Foreskin keratinocyte (primary cell): ENCODE measurements at places on chromosomes 16 and 17.

- no peak for DNase-seq
Observed at GRCh38 chr17:5115673-5116651, at the start of gene USP6. Gene USP6 (plus strand): TSS chr17:5116032. CDS start chr17:5130368, 14,336 bp downstream.

- DNase-seq, result peak; percentile 44
Observed at GRCh38 chr16:69089091-69089910, 16.2 kb upstream of the HAS3 start.

- peak; percentile 98 for DNase-seq
Observed at GRCh38 chr17:45170931-45171337, 9.3 kb downstream of the HEXIM2 start.

DNA sequence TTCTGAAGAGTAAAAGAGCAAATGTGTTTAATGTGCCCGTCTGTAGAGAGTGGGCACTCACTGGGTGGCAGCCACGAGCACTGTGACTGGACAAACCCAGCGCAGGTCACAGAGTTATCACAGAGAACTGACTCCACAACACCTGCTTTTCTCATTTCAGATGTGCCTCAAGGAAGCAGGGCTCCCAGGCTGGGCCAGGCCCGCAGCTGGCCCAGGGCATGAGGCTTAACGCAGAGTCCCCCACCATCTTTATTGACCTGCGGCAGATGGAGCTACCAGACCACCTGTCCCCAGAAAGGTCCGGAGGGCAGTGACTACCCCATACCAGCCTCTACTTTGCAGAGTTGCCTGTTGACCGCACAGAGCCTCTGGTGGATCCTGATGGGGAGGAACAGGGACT, 11.9 kb downstream of the DNAAF8 start:
- no peak for DNase-seq

GRCh38 chr17:34236281-34236892, 18.7 kb upstream of the CCL2 start:
- no peak for DNase-seq

- peak; percentile 68 for DNase-seq
Observed at GRCh38 chr17:73541561-73541981, 102.7 kb downstream of the SDK2 start.

- DNase-seq, result peak; percentile 97
Observed at GRCh38 chr17:47810200-47810821, 11.3 kb downstream of the OSBPL7 start.

DNA sequence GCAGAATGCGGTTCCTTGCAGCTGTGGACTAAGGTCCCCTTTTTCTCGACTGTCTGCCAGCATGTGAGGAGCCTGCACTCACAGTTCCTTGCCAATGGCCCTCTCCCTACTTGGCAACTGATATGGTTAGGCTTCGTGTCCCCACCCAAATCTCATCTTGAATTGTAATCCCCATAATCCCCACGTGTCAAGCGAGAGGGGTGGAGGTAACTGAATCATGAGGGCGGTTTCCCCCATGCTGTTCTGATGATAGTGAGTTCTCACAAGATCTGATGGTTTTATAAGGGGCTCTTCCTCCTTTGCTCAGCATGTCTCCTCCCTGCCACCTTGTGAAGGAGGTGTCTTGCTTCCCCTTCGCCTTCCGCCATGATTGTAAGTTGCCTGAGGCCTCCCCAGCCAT, 19.9 kb downstream of the CIAPIN1 start:
- DNase-seq, result no peak

DNA sequence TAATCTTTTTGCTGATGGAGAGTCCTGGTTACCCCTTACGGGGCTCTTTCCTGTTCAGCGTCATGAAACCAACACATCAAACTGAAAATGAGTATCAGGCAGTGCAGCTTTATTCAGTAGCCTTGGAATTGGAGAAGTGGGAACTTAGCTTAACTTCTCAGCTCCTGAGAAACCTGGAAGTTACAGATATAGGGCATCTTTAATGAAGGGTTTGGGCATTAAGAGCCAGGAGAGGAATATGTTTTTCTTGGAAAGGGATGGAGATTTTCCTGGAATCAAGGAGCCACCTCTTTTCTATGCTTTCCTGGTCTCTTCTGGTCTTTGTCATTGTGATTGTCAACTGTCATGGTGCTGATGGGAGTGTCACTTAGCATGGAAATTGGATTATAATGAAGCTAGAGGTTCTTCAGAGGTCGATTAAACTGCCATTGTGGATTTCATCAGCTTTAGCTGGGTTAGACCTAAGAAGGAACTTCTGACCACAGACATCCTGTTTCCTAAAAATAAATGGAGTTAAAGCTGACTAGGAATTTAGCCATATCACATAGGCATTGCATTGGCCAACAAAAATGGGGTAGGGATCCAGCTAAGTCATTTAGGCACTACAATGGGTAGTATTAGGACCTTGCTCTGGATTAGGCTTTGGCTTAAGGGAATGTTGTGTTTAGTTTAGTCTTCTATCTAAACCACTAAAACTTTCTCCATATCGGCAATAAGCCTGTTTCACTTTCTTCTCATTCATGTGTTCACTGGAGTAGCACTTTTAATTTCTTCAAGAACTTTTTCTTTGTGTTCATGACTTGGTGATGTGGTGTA, 186.4 kb downstream of the BCAS3 start:
- no peak for DNase-seq

GRCh38 chr17:14206891-14207290, 29.8 kb downstream of the CDRT15 start:
- DNase-seq, result no peak

- DNase-seq, result no peak
Observed at GRCh38 chr17:5598457-5598856, 14.1 kb upstream of the NLRP1 start.

GRCh38 chr17:41910701-41911391, 7.9 kb downstream of the ACLY start:
- peak; percentile 48 for DNase-seq

GRCh38 chr16:65965628-65966027, 400.9 kb upstream of the CDH5 start:
- peak; percentile 57 for DNase-seq

DNA sequence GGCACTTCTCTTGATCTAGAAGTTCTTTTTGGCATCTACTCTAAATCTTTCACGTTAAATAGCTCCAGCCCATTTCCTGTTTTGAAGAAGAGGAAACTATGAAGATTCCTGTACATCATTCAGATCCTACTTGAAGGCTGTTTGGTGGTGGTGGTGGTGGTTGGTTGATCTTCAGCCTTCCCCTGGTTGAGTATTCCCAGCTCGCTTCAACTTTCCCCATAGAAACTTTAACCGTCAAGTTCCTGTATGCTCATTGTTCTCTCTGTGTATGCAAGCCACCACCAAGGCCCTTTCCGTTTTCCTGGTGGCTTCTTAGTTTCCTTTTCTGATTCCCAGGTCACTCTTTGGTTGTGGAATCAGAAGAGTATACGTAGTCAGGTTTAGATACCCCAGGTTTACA, 3.3 kb downstream of the LRRC46 start:
- no peak for DNase-seq

DNA sequence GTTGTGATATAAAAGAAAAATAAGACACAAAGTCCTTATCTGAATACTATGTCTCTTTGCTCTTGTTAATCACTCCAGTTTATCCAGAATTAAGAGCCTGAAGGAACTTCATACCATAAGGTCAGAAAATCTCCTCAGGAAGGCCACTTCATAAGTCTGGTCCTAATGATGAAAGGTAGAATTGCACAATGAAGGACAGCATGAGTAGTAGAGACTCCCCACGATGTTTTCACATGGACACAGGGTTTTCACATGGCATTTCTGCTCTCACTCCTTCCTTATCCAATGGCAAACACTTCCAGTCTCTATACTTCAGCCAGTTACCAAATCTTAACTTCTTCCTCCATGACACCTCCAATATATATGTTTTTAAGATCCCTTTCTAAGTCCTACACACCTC, 10.2 kb upstream of the C17orf78 start:
- no peak for DNase-seq

GRCh38 chr17:15273141-15273793, 8.1 kb upstream of the PMP22 start:
- DNase-seq, result no peak

DNA sequence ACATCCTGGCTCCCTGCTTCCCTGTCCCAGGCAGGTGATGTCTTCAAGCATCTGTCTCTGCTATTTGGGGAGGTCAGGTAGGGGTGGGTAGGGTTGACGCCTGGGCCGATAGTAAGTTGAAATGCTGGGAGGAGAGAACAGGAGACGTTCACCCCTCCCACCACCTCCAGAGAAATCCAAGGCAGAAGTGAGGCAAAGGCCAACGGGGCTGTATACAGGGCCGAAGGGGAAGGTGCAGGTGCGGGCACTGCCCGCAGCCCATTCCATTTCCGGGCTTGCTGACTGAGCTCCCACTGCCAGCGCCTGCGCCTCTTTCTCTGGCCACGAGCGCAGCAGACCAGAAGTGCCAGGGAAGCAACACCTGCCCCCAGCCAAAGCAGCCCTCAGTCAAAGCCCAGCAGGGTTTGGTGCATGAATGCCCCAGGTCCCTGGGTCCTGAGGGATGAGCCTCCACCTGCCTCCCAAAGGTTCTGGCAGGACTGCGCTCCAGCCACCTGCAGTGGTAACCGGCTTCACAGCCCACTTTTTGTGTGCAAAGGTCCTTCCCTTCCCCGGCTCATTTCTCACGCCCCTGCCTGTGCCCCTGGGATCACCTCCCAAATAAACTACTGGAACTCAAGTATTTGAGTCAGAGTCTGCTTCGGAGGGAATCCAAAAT, 127.6 kb upstream of the TNRC6C start:
- DNase-seq, result no peak

GRCh38 chr17:45394091-45394490, 38.6 kb downstream of the ARHGAP27 start:
- DNase-seq, result no peak

GRCh38 chr17:50154604-50155003, 4.1 kb upstream of the PPP1R9B start:
- no peak for DNase-seq

- no peak for DNase-seq
Observed at GRCh38 chr17:17824119-17824782, 12.5 kb downstream of the SREBF1 start.

DNA sequence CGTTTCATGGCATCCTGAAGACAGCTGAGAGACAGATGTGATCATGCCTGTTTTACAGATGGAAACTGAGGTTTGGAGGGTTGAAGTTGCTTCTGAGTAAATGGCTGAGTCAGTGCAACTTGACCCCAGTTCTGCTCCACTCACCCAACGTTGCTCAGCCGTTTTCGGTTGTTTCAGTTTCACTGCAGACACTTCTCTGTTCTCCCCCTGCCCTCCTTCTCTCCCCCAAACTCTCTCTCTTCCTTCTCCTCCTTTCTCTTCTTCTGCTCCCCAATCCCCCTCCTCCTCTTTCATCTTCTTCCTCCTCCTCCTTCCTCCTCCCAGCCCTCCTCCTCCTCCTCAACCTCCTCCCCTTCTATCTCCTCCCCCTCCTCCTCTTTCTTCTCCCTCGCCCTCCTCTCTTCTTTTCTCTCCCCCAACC, 9.4 kb upstream of the CEP20 start:
- no peak for DNase-seq

GRCh38 chr16:82681592-82681991, 54.8 kb downstream of the CDH13 start:
- DNase-seq, result no peak

DNA sequence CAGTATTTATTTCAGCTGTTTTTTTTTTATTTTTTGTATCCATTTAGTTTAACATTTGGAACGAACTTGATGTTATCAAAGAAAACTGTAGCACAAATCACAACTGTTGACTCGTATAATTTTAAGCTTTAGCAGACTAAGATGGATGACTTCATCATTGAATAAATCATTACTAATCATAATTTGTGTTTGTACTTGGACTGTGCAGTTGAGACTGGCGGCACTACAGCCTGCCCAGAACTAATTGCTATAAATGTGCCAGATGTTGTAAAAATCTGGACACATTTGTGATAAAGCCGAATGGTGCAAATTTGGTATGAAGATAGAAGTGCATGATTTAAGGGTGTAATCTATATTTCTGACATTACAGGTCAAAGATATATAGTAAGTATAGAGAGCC, 897.7 kb upstream of the CDH8 start:
- DNase-seq, result no peak

DNA sequence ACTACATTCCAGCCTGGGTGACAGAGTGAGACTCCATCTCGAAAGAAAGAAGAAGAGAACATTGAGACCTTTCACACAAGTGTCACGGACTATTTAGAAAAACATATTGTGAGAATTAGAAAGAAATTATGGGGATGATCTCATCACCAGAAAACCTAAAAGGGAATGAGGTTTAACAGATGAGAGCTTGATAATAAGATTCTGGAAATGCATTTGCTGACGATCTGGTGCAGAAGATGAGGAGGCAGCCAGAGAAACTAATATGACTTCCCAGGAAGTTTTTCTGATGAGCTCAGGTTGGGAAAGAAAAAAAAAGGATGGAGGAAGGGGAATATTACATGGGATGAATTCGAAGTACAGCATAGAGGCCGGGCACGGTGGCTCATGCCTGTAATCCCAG, 10.8 kb upstream of the APOH start:
- DNase-seq, result no peak

- no peak for DNase-seq
Observed at GRCh38 chr17:72838581-72838980, 253.9 kb downstream of the SLC39A11 start.

DNA sequence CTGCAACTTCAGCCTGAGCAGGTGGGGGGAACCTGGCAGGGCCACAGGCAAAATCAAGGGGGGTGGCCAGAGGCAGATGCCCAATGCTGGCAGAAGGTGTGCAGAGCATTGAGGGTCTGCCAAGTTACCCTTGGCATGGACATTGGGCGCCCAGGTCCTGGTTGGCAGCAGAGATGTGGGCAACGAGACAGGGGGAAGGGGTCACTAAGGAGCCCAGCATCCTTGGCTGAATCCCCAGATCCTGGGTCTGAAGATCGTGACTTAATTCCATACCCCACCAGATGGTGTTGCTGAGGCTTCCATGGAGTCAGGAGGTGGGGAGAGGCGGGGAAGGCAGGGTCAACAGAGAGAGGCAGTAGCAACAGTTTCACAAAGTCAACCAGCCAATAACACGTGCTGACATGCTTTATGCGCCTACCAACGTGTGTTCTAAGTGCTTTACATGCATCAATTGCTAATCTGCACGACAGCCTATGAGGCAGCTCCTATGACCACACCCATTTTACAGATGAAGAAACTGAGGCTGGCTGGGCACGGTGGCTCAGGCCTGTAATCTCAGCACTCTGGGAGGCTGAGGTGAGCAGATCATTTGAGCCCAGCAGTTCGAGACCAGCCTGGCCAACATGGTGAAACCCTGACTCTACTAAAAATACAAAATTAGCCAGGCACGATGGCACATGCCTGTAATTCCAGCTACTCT, 83.3 kb downstream of the GSG1L start:
- DNase-seq, result no peak

DNA sequence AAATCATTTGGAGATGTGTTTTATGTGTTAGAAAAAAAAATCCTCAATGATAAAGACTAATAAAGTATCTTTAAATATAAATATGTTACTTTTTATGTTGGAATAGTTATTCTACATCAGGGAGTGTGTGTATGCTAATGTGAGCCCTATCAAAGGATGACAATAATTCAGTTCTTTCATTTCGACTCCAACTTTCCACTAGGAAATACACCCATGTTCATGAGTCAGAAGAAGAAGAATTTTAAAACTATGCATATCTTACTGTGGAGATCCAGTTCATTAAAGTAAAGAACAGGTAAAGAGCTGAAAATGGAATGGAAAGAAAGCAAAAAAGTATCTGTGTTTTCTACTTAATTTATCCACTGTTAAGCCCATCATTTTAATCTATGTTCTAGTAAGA, 399.8 kb downstream of the KCNJ2 start:
- peak; percentile 15 for DNase-seq
